ENCODE measurements at places on chromosomes 4 and X. TPM values are rescaled to one million over a fixed set of nuclear protein-coding genes. Genes with fewer than 3 reads are reported as not detected.

DNA sequence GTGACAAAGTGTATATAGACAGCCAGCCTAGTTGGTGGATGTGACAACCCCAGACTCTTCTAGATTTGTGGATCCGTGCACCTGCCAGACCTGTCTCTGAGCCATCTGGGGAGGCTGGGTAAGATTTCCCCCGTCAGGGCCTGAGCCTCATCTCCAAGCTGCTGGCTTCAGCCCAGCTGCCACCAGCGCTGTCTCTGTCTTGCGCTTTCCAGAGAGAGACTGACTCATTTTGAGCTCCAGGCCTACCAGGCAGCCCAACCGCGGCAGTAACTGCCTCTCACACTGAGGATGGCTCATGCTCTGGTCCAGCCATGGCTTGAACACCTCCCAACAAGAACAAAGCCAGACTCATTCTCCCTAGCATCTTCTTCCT lies 26.4 kb downstream of the NOP14 start:
- no peak for DNase-seq

- no peak for DNase-seq
These were observed 209.6 kb downstream of the SH3BGRL start for GRCh38 chrX:81411517-81411916.

- no peak for DNase-seq
These were observed 1668.6 kb upstream of the AGA start for GRCh38 chr4:179110816-179111215.

GRCh38 chrX:116667346-116668134 lies 204.8 kb upstream of the CT83 start:
- no peak for DNase-seq

GRCh38 chr4:79650794-79651431 lies 242.9 kb upstream of the GK2 start:
- DNase-seq: no peak

- DNase-seq: peak; percentile 31
These were observed 18.0 kb upstream of the TMSB4X start for GRCh38 chrX:12956704-12957534.

DNA sequence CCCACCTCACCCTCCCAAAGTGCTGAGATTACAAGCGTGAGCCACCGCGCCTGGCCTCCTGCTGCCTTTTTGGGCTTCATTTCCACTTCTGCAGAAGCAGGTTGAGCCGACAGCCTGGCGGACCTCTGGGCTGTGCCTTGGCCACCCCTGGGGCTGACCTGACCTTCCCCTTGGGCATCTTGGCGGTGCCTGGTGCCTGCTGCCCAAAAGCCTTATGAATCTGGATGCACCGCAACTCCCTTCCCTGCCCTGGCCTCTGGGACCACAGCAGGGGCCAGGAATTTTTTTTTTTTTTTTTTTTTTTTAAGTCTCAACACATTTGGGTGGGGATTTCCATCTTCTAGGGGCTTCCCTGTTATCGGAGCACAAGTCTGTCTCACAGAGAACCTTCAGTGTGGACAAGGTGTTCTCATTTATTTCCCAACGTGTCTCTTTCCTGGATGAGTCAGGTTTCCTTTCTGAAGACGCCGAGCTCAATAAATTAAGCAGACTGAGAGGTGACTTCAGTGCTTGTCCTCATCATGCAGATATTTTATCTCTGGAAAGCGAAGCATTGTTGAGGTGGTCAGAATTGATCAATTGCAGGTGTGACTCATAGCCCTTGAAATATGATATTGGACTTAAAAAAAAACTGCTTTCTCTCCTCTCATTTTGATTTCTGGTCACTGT lies 79.7 kb downstream of the SHROOM2 start:
- no peak for DNase-seq

GRCh38 chrX:41308884-41309647 lies 24.9 kb upstream of the DDX3X start:
- no peak for DNase-seq

DNA sequence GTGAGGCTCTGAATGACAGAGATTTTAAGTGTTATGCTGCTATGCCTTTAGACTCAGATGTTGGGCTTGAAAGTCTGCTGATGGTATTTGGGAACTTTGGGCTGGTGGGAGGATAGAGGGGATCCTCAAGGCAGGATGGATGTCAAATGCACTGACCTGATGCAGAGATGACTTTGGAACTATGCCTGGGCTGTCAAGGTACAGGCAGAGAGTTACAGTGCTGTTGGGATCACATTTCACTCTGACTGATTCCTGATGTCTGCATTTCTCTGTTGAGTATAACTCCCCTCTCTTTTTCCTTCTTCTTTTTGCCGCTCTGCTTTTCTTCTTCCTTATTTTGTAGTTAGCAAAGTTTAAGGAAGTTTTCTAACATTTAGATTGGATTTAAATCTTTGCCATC lies 271.8 kb upstream of the ARX start:
- DNase-seq: no peak

- no peak for DNase-seq
These were observed 3.2 kb downstream of the CXorf38 start for GRCh38 chrX:40644176-40644575.

DNA sequence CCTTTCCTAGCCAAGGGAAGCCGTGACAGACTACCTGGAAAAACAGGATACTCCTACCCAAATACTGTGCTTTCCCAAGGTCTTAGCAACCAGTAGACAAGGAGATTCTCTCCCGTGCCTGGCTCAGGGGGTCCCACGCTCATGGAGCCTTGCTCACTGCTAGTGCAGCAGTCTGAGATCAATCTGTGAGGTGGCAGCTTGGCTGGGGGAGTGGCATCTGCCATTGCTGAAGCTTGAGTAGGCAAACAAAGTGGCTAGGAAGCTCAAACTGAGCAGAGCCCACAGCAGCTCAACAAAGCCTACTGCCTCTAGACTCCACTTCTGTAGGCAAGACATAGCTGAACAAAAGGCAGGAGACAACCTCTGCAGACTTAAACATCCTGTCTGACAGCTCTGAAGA lies 177.1 kb downstream of the PARM1 start:
- DNase-seq: no peak

- DNase-seq: no peak
These were observed 20.3 kb upstream of the MSX1 start for GRCh38 chr4:4838936-4839810.

- DNase-seq: no peak
These were observed 47.7 kb downstream of the KLF8 start for GRCh38 chrX:56279863-56280262.

- DNase-seq: no peak
These were observed 9.3 kb upstream of the GPRIN3 start for GRCh38 chr4:89316931-89317366.

DNA sequence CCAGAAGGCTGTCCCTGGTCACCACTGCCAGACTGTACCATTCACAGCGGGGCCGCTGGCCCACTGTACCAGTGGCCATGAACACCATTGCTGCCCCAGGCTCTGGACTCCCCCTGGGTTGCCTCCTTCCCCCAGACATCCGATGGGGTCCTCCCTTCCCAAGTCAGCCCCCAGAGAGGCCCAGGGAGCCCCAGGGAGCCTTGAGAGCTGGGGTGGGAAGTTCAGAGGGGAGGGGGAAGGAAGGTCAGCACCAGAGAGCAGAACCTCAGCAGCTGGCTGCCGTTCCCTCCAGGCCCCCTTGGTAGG lies 441 bp upstream of the ARHGAP4 start:
- DNase-seq: no peak

DNA sequence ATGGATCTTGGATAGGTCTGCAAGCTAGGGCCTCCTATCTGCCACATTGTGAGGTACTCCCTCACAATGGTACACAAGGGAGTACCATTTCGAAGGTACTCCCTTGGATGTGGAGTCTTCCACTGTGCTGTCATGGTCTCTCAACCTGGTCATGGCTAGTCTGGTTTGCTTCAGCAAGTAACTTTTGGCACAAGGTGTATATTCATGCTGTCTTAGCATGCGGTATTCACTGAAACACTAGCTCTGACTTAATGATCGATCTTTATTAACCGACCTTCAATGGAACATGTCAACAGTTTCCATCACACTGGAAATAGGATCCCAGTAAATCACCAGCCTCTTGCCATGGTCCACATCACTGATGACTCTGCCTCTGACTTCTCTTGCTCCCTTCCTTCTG lies 77.5 kb upstream of the HS3ST1 start:
- no peak for DNase-seq

GRCh38 chr4:56360071-56360470 lies 27.2 kb downstream of the AASDH start:
- no peak for DNase-seq

DNA sequence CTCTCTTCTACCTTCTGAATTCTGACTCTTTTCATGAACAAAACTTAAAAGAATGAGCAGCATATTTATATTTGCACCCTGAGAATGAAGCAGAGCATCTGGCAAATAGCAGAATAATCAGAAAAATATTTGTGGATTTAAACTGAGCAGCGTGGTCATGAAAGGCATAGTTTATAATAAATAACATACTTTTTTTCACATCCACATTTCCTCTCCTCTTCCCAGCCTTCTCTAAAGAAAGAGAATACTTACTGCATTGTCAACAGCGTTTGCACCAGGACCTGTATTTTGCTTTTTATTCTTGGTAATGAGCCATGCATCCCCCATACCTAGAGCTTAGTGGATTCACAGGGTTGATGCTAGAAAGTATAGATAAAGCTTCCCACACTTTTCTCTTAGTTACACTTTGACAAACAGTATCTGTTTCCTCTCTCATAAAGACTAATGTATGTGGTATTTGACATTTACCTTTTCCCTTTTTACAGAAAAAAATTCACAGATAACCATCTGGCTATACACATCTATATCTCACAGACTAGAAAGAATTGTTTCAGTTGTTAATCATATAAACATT lies 131.5 kb downstream of the PRSS12 start:
- DNase-seq: no peak

DNA sequence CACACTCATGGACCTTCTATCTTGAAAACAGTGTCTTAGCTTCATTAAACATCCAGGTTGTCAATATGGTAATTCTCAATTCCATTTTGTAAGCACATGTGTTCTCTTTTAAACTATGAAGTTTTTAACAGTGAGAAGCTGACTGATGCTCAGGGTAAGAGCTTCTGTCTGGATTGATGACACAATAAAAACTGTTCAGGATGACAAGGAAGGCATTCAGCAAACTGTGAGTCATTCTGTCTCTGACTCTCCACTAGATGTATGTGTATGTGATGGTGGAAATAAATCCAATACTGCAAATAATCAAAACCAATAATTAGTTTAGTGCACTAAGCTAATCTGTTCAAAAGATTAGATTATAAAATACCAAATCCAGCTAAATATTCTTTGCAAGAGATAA lies 115.3 kb upstream of the ARX start:
- DNase-seq: no peak

DNA sequence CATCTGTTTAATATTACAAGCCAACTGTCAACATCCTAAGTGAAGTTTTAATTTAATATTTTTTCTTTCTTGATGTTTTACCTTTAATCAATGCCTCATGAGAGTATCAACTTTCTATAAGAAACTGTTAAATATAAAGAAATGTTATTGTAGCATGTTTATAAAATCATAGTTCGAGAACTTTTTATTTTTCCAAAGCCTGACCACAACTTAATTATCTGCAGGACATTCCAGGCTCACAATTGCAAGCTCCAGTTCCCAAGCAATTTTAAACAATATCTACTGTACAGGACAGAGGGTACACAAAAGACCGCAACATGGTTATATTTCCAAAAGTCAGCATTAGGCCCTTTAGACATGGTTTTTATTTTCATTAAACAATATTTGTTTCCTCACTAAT lies 20.1 kb downstream of the STX18 start:
- no peak for DNase-seq

GRCh38 chr4:15143551-15143950 lies 141.3 kb downstream of the CPEB2 start:
- DNase-seq: no peak

DNA sequence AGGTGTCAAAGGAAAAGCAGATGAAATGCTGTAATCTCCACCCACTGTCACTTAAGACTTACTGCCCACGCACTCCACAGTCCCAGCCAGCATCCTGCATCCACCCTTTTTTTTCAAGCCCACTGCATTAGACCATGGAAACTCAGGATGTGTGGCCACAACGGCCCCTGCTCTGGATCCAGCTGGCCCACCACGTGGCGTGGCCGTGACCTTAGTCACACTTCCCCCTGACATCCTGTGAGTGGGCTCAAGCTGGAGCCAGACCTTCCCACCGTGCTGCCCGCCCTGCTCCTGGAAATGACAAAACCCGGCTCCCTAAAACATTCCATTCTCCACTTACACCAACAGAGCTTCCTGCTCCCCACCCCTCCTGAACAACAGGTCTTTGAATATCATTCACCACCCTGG lies 588.3 kb upstream of the DIPK2B start:
- no peak for DNase-seq

DNA sequence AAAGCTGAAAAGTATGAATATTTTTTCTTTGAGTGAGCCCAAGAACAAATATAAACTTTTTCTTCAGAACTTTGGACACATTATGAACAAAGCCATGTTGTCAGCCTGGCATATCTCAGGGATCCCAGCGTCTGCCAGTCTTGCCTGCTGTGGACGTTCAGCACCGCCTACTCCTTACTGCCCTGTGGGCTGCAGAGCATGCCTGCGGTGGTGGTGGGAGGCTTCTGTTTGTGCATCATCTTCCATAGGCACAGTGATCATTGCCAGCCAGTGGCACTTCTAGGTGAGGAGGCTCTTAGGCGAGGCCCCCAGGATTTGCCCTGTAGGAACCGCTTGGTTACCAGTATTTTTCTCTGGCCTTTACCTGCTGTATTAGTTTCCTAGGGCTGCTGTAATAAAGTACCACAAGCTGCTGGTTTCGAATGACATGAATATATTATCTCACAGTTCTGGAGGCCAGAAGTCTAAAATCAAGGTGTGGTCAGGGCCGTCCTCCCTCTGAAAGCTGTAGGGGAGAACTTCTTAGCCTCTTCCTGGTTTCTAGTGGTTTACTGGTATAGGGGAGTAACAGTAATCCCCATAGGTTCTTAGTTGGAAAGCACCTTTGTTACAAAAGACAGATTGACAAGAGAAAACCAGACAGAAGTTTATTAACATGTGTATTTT lies 15.4 kb downstream of the ANXA3 start:
- DNase-seq: no peak

DNA sequence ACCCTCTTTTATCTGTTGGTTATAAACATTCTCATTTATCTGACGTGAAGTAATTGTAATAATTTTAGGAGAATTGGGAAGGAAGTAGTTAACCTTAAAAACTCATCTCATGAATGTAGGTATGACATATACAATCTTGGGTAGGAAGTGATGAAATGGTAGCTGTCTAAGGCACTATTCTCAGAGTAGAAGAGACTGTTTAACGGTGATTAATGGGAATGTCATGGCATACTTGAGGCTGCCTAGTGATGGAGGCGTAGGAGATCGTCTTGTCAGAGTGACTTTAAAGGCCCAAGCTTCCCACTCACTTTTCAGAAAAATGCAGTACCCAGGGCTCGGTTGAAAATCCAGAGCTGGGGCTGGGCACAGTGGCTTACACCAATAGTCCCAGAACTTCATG lies 19.4 kb upstream of the AGA start:
- no peak for DNase-seq

CA5B gene
- total RNA-seq: 12.1 TPM

CORIN gene
- total RNA-seq: not detected

PLAC8 gene
- total RNA-seq: 52.7 TPM

F11 gene
- total RNA-seq: not detected

DUSP9 gene
- 1.3 TPM for total RNA-seq

DDIT4L gene
- 1.0 TPM for total RNA-seq

REPS2 gene
- 15.4 TPM for total RNA-seq

LNX1 gene
- 3.3 TPM for total RNA-seq

SUPT20HL2 gene
- not detected for total RNA-seq

PROM1 gene
- total RNA-seq: not detected

UCHL1 gene
- total RNA-seq: 1,355 TPM

MAGEA8 gene
- total RNA-seq: not detected
